HFF-Myc (cell line): ENCODE measurements at places on chromosomes 1 and 21.

- DNase-seq, result no peak
These were observed 120.6 kb downstream of the NUF2 start for GRCh38 chr1:163442231-163442879.

- DNase-seq, result no peak
These were observed at the start of gene SMCP for GRCh38 chr1:152878042-152878441. TSS of gene SMCP (plus strand) at chr1:152878322. CDS start at chr1:152884423, 6,101 bp downstream.

DNA sequence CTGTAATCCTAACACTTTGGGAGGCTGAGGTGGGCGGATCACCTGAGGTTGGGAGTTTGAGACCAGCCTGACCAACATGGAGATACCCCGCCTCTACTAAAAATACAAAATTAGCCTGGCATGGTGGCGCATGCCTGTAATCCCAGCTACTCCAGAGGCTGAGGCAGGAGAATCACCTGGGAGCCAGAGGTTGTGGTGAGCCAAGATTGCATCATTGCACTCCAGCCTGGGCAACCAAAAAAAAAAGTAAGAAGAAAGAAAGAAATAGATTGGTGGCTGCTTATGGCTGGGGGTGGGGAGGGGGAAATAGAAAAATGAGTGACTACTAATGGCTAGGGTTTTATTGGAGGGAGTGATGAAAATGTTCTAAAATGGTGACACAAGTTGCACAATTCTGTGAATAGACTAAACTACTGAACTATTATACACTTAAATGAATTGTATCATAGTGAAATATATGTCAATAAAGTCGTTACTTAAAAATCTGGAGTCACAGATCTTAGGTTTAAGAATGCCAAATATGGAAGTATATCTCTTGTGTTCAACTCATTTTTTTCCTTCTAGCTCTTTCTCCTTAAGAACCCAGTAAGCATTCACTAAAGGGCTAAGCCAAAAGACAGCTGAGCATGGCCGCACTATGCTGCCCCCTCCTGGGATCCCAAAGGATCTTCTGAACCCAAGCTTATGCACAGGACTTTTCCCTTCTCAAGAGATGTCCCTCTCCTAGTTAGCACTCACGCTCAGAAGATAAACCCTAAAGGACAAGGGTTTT is 3.2 kb upstream of the NPL start:
- peak; percentile 42 for DNase-seq

DNA sequence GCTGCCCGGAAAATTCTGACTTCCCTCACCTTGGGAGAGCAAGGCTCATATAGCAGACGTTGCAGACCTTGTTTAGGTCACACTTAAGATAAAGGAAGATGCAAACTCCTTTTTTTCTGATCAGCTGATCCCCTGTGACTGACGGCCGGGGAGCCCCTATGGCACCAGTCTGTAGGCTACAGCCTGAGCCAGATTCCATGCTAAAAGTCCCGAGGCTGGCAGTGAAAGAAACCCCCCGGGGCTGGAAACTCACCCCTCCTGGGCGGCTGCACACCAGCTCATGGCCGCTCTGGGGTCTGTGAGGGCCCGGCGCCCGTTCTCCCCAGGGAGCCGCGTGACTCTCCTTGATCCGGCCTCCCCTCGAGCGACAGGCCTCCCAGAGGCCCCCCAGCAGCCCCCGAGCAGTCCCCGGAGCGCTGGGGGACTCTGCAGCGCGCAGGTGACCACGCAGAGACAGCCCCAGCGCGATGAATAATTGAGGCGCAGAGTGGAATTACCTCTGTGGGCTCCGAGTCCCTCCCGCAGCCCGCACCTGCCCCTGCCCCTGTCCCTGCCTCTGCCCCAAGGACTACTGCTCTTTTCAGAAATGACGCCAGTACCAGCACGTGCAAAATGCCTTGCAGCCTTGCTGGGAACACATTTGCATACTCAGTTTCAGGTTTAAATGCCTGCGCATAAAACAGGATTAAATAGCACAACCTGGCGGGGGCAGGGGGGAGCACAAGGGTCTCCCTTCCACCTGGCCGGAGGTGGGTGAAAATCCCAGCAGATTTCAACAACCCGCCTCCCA is 62.6 kb upstream of the CLDN14 start:
- no peak for DNase-seq

DNA sequence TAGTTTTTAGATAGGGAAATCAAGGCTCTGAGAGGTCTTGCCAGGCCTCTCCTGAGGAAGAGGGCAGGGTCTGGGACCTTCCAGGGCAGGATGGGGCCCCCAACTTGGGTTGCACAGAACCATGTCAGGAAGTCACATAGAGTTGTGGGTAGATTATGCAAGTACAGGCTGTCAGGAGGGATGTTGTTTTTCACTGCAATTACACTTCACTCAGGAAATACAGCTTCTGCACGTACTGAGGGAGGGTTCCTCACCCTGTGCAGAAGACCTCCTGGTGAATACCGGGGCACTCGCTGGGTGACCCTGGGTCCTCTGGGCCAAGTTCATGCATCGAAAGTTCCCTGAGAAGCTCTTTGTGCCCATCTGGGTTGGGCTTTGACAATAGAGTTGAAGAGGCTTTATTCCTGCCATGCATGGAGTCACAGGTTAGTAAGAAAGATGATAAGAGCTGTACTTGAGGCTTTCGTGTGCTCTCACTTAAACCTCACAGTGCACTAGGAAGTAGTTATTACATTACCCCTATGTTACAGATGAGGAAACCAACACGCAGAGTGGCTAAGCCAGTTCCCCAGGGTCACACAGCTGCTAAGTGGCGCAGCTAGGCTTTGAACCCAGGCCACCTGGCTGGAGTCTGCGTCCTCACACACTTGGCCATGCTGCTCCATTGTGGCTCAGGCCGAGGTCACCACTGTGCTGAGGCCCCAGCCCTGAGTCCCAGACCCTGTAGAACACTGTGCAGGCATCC is 16.2 kb upstream of the TNFRSF1B start:
- DNase-seq, result no peak

DNA sequence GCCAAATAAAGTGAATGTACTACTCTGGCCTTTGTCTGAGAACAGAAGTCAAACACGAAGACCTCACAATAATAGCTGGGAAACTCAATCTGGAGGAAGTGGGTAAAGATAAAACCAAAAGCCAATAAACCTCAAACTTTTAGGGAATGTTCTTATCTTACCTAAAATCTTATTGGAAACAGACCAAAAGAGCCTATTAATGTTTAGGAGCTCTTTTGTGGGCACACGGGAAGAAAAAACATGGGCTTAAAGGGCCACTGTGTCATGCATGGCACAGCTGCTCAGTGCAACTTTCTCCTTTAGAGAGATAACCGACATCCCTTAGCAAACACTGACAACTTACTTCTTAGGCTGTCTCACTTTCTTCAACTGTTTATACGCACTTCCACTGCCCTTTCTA is 16.1 kb downstream of the EIF2B3 start:
- peak; percentile 33 for DNase-seq

GRCh38 chr1:154911691-154912550 is 24.6 kb downstream of the PMVK start:
- DNase-seq, result no peak

DNA sequence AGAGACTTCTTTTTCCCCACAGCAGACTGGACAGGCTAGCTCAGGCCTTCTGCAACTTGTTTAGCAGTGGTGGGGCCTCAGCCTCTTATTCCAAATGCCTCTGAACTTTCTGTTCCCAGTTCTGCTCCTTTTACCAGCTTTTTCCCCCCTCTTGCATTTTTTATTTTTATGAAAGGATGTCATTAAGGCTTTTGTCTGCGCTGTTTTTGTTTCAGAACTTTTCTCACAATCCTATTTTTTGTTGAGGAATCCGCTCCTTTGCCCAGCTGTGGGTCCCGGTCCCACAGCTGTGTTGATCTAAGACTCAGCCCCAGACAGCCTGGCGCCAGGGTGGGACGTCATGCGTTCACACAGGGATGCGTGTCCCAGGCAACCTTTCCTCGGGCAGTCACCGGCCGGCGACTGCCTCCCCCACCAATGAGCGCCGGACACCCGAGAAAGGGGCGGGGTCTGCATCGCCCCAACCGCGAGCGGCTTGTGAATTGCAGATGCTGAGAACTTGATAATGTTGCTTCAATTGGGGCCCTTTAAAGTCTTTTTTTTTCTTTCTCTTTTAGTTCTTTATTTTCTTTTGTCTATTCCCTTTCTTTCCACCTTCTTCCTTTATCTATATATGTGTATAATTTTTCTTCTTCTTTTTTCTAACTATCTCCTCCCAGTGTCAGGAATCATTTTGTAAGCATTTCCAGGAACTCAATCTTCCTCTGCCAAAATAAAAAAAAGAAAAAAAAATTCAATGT is 3.0 kb upstream of the ID3 start:
- DNase-seq, result peak; percentile 89

DNA sequence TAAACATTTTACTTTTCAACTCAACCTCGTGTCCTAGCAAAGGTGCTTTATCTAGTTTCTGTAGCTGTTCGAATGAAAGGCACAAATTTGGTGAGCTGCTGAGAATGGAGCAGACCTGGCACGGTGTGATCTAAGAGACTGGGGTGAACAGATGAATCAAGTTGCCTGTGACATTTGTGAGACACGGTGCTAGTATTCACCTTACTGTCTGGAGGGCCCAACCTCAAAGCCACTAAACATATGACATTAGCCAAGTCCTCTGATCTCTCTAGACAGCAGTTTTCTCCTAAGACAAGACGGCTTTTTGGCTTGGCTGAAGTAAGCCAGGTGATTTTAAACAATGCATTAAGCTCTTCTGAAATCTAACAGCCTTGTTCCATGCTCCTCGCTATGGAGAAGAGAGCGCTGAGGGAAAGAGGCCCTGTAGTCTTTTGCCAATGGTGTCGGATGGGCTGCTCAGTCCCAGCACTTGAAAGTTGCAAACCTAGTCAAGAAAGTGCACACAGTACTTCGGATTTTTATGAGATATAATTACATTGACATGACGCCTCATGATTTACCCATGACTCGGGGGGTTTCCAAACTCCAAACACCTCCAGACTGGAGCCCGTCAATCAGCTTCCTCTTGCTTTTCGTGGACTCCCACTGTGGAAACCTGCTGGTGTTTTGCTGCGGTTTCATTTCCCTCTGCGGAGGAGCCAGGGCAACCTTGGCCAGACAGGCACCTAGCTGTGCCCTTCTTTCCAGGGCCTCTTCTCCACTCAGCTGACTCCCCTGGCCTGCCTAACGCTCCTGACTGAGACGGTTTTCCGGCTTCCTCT is 794 bp upstream of the TOR3A start:
- no peak for DNase-seq
